ENCODE measurements at places on chromosomes 1 and 21. TPM values are rescaled to one million over a fixed set of nuclear protein-coding genes. Genes with fewer than 3 reads are reported as not detected.

DNA sequence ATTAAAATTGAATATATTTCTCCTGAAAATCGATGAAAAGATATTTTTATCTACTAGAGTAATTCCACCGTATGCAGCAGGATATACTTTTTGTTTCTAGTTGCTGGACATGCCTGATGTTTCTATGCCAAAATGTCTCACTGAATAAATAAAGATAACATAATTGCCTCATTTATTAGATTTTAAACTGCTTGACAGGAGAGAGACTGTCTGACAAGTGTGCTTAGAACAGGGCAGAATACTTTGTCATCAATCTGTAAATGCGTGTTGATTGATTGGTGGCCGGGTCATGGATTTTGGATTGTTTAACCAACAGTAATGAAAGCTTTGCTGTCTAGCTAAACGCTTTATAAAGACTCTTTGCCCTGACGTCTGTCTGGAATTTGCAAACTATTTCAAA lies 339.0 kb downstream of the CHRM3 start:
- H3K27ac ChIP-seq = no peak overlapping the region
- H3K4me1 ChIP-seq = no peaks in the 10 kb centered on the region
- no peak overlapping the region for H3K4me3 ChIP-seq
- no peaks in the 10 kb centered on the region for H3K27me3 ChIP-seq
- H3K36me3 ChIP-seq = no peaks in the 10 kb centered on the region

- no peaks in the 10 kb centered on the region for H3K27me3 ChIP-seq
- no peak overlapping the region for H3K4me3 ChIP-seq
- peaks cover 34% of the 10 kb centered on the region for H3K36me3 ChIP-seq
- no peaks in the 10 kb centered on the region for H3K4me1 ChIP-seq
- H3K27ac ChIP-seq = no peak overlapping the region
These were observed 29.2 kb upstream of the KIF1B start for GRCh38 chr1:10181154-10181553.

- H3K4me1 ChIP-seq = no peaks in the 10 kb centered on the region
- no peaks in the 10 kb centered on the region for H3K36me3 ChIP-seq
- H3K27ac ChIP-seq = no peak overlapping the region
- no peaks in the 10 kb centered on the region for H3K27me3 ChIP-seq
These were observed 332.8 kb upstream of the ZRANB2 start for GRCh38 chr1:71413441-71414175.

DNA sequence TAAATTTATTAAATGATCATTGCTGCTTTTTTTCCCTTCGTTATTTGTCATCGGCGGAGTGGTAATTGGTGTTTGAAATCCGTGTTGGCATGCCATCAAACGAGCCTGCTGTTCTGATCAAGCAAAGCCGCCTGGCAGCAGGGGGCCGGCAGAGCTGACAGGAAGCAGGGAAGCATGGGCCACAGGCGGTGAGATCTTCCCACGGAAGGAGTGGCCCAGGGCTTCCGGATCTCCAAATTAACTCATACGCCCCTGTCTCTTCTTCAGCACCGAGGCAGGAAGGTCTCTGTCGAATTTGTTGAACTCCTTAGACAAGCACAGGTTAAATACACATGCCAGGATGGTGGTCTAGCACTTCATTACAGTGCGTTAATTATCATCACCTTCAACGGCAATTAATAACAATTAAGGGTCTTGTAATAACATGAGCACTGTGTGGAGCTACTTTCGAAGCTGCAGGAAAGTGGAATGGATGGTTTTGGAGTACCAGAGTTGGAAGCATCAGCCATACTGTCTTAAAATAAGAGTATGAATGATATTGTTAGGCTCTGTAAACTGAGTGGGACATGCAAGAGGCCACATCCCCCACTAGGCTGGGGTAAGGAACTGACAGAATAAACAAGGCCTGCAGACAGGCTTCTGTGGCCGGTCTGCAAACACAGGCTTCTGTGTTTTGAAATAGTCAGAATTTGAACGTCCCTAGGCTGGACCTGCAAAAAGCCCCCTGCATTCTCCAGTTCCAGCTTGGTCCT lies 199.4 kb upstream of the DAB1 start:
- H3K27ac ChIP-seq = no peak overlapping the region
- H3K27me3 ChIP-seq = no peaks in the 10 kb centered on the region
- H3K4me3 ChIP-seq = no peak overlapping the region
- no peaks in the 10 kb centered on the region for H3K4me1 ChIP-seq

GRCh38 chr1:55055951-55056631 lies 16.7 kb downstream of the PCSK9 start:
- no peak overlapping the region for H3K27ac ChIP-seq
- H3K27me3 ChIP-seq = no peaks in the 10 kb centered on the region
- H3K4me1 ChIP-seq = no peaks in the 10 kb centered on the region
- DNase-seq = no peak
- H3K36me3 ChIP-seq = no peaks in the 10 kb centered on the region

- H3K4me3 ChIP-seq = no peak overlapping the region
- peaks cover 11% of the 10 kb centered on the region for H3K36me3 ChIP-seq
- DNase-seq = no peak
- H3K4me1 ChIP-seq = peaks cover 11% of the 10 kb centered on the region
These were observed 196.0 kb upstream of the TMEM51 start for GRCh38 chr1:14957375-14958098.

GRCh38 chr1:233216009-233216408 lies 79.5 kb downstream of the PCNX2 start:
- no peak overlapping the region for H3K4me3 ChIP-seq
- H3K27me3 ChIP-seq = no peaks in the 10 kb centered on the region
- H3K27ac ChIP-seq = no peak overlapping the region
- no peaks in the 10 kb centered on the region for H3K36me3 ChIP-seq

- no peaks in the 10 kb centered on the region for H3K27me3 ChIP-seq
- no peaks in the 10 kb centered on the region for H3K4me1 ChIP-seq
- no peak overlapping the region for H3K27ac ChIP-seq
- DNase-seq = no peak
- H3K36me3 ChIP-seq = peaks cover 100% of the 10 kb centered on the region
These were observed 40.8 kb upstream of the MYOCOS start for GRCh38 chr1:171581226-171581625.

DNA sequence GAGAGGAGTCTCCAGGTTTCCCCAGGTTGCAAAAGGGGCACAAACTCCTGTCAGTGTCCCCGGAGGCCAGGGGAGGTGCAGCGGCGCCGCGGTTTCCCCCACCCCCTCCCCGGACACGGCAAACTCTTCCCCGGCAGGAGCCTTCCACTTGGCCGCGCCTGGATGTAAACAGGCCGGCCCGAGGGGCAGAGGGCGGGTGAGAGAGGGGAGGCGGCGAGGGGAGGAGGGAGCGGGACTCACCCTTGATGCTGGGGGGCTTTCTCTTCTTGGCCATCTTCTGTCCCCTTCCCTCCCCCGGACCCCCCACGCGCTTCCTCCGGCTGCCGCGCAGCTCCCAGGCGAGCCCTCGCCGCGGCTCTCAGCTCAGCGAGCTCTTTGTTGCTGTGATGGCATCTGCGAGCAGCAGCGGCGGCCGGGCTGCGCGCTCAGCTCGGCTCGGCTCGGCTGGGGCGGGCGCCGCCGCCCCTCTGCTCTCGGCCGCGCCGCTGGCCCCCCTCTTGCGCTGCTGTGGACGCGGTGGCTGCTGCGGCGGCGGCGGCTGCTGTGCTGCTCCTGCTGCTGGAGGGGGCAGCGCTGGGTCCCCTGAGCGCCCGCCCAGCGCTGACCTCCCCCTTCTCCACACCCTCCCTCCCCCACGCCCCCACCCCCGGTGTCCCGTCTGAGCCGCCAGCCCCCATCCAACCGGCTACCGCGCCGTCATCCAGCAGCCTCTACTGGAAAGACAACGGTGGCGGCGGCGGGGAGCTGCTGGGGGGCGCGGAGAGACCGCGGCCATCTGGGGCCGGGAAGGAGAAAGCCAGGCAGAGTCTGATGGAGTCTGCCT lies 4.9 kb upstream of the SLC44A5 start:
- DNase-seq = peak; percentile 67
- peaks cover 15% of the 10 kb centered on the region for H3K4me1 ChIP-seq
- no peak overlapping the region for H3K27ac ChIP-seq
- H3K36me3 ChIP-seq = no peaks in the 10 kb centered on the region
- peak overlapping the region; percentile 42 for H3K4me3 ChIP-seq
- H3K27me3 ChIP-seq = peaks cover 49% of the 10 kb centered on the region

DNA sequence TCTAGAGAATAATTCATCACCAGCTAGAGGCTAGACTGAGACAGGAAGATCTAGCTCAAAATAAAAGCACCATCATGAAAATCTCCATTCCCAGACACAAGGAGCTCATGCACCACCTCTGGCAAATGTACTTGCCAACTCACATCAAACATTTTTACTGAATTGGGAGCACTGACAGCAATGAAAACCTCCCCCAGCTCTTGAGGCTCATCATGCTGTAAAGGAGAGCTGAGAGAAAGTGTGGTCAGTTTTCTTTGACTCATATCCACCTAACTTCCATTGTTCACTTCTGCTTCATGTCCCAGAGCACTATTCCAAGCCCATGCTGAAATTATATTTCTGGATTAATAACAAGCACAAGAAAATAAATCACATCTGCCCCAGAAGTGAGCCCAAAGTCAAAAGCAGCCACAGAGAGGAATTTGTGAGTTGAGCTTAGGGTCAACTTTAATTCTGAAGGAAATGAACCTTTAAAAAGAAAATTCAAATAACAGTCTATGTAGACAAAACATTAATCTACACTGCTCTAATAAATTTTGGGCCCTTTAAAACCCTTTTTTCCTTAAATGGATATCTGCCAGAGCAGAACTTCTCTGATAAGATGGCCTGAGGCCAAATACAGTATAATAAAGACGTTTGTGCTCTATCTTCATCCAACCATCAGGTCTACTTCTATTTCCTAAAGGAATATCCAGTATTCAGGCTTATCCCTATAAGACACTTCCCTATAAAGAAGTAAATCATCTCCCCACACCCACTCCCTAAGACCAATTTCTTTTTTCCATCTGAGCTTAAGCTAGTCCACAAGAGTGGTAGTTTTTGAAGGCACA lies 85.9 kb upstream of the ADAM30 start:
- no peak overlapping the region for H3K27ac ChIP-seq
- no peak overlapping the region for H3K4me3 ChIP-seq
- no peaks in the 10 kb centered on the region for H3K27me3 ChIP-seq
- no peak for DNase-seq

DNA sequence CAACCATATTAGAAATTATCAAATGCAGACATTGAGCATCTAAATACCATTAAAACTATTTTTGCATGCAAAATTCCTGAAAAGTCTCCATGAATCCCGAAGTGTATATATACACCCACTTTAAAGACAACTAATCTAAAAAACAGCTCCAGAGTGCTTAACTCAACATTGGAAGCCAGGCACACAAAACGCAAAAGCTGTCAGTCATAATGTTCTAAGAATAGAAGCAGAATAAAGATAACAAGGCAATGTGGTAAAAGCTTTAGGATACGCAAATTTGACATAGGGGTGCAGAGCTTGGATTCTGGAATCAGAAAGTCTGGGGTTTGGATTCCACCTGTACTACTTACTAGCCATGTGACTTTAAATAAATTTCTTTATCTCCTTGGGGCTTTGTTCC lies 62.5 kb downstream of the SMYD3 start:
- no peaks in the 10 kb centered on the region for H3K36me3 ChIP-seq
- no peaks in the 10 kb centered on the region for H3K27me3 ChIP-seq
- no peak overlapping the region for H3K4me3 ChIP-seq

- H3K27me3 ChIP-seq = no peaks in the 10 kb centered on the region
- H3K36me3 ChIP-seq = no peaks in the 10 kb centered on the region
- no peak for DNase-seq
- H3K27ac ChIP-seq = no peak overlapping the region
These were observed 399.2 kb downstream of the PTBP2 start for GRCh38 chr1:97120806-97121205.

GRCh38 chr1:154306151-154306550 lies 14.7 kb upstream of the AQP10 start:
- H3K4me1 ChIP-seq = no peaks in the 10 kb centered on the region
- H3K36me3 ChIP-seq = no peaks in the 10 kb centered on the region
- DNase-seq = no peak

DNA sequence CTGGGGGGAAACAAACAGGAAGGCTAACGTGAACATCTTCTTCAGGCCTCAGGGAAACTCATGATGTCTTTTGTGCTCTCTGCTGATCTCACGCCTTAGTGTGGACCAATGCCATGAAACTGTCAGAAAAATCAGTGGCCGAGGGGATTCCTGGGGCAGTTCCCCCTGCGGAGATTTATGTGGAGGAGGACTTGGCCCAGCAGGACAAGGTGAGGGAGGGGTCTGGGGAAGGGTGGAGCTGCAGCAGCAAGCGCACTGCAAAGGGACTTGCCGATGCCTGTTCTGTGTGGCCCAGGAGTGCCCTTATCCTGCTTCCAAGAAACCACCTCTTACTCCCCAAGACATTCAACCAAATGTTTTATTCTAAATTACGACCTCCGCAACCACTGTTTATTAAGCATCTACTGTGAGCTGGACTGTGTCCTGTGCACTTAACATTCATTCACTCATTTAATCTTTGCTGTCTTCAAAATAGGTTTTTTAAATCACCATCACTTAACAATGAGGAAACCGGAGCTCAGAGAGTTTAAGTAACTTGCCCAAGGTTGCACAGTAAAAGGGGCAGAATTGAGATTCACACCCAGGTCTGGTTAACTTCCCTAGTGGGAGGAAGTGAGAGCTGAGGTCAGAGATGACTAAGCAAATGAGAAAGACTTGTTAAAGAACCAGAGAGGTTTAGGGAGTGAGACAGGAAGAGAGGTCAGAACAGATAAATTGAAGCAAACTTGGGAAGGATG lies 49.7 kb downstream of the FHAD1 start:
- no peak overlapping the region for H3K4me3 ChIP-seq
- H3K4me1 ChIP-seq = no peaks in the 10 kb centered on the region
- no peak overlapping the region for H3K27ac ChIP-seq

GRCh38 chr1:25550683-25551310 lies 7.4 kb downstream of the LDLRAP1 start:
- H3K4me1 ChIP-seq = peaks cover 47% of the 10 kb centered on the region
- no peaks in the 10 kb centered on the region for H3K36me3 ChIP-seq
- no peak for DNase-seq
- H3K27ac ChIP-seq = peak overlapping the region; percentile 71

DNA sequence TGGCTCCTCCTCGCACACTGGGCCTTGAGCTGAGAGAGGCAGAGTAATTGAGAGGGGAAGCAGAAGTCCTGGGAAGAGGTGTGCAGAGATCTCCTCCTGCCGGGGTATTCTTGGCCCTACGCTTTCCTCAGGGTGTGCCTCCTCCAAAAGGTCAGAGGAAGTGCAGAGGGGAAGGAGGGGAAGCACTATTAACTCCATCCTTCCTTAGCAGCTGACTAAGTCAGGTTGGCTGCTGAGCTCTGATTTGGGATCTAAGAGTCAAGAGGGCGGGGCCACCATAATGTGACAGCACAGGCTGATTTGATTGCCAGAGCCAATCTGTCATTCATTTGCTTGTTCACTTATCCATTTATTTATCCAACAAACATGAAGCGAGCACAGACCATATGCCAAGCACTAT lies 12.3 kb downstream of the ATP2B4 start:
- peaks cover 45% of the 10 kb centered on the region for H3K4me1 ChIP-seq
- H3K27ac ChIP-seq = peak overlapping the region; percentile 30
- H3K36me3 ChIP-seq = no peaks in the 10 kb centered on the region

The PTBP2 gene
- 14.7 TPM for total RNA-seq

The FMO4 gene
- 4.3 TPM for total RNA-seq

The KRTAP6-2 gene
- total RNA-seq = not detected

The NUF2 gene
- total RNA-seq = 0.64 TPM

The IL12RB2 gene
- total RNA-seq = 0.87 TPM
